CD4-positive, alpha-beta T cell treated with Interleukin-15 for 4 hours (primary cell): ENCODE measurements at places on chromosomes 11 and 22.
A peak's percentile ranks its signal among the peaks of the same experiment; 100 is the strongest.

- no peak for DNase-seq
Measured at GRCh38 chr22:27463121-27463660, 338.4 kb downstream of the MN1 start.

DNA sequence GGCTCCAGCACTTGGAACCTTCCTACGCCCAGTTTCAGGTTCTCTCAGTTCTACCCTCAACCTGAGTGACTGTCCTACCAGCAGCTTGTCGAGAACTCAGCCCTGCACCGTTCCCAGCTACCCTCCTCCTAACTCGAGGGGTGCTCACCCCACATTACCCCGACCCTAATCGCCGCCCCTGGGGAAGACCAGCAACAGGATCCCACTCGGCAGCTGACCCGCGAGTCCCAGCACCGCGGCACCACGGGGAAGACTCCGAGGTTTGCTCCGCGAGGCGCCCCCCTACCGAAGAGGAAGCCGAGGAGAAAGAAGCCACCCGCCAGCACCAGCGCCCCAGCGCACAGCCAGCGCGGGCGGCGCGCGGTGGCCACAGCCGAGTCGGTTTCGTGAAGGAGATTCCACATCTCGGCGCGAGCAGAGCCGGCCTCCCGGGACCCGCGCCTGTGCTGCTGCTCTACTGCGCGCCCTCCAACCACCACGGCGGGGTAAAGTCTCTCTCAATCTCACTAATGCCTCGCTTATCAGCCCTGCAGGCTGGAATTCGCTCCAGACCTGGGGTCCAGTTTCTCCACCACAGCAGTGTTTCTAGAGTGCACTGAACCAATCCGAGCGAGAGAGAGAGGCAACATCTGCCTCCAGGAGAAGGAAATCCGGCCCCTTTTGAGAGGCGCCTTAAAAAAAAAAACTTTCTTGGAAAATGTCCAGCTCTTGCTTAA lies at the start of gene FOLH1:
TSS of gene FOLH1 (minus strand) at position 597 of the 716 bp plus-strand sequence. CDS start at position 404, 193 bp downstream.
- DNase-seq = no peak

GRCh38 chr11:96314326-96315020 lies 28.5 kb downstream of the MAML2 start:
- DNase-seq = no peak

GRCh38 chr11:111718436-111718835 lies 47.8 kb downstream of the PPP2R1B start:
- DNase-seq = no peak

GRCh38 chr11:96254087-96254486 lies 88.9 kb downstream of the MAML2 start:
- DNase-seq = peak; percentile 54

DNA sequence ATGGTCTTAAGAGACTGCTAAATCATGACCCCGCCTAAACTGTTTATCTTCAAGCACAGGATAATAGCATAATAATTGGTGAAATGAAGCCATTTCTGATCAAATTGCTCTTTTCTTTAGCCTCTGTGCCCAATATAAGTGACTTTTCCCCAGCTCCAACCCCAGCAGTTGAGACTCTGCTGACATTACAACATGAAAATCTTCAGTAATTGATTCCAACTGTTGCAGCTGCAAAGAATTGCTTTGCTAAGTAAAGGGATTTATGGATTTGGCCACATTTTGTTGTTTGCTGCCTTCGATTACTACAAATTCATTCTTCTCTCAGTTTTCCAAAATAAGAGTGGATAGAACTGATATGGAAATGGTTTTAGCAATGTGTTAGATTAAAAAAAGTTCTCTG lies 576.7 kb upstream of the LRRC4C start:
- no peak for DNase-seq

DNA sequence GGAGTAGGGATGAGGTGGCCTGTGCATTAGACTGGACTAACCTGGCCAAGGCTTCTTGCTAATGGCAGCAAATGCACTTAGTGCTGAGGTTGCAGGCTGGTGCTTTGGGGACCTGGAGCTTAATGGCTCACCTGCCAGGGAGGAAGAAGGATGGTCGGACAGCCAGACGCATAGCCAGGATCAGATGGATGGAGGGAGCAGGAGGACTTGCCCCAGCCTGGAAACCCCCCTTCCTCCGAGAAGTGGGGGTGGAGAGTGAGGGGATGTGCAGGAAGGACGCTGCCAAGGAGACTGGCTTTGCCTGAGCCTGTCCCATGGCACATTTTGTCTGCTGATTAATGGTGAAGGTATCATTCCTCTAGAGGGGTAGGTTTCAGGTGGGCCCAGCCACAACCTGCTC lies 17.9 kb downstream of the IGLL1 start:
- DNase-seq = no peak

DNA sequence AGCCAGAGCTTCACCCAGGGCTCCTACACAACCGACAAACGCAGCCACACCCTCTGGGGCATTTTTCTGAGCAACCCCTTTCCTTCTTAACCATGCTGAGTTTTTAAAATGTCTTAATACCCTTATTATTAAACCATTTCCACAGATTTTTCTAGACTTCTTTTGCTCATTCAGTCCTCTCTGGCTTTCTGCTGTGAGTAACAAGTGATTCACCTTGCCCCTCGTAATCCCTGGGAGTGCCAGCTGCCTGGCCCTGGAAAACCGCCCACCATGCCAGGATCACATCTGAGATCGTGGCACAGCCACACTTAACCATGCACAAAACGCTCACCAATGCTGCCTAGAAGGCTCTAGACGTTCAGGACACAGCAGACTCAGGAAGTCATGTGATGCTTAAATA lies 25.4 kb downstream of the YPEL1 start:
- DNase-seq = no peak

GRCh38 chr11:19283991-19284390 lies 43.2 kb upstream of the E2F8 start:
- DNase-seq = peak; percentile 7

GRCh38 chr11:40100162-40100553 lies 1359.3 kb downstream of the LRRC4C start:
- DNase-seq = no peak

DNA sequence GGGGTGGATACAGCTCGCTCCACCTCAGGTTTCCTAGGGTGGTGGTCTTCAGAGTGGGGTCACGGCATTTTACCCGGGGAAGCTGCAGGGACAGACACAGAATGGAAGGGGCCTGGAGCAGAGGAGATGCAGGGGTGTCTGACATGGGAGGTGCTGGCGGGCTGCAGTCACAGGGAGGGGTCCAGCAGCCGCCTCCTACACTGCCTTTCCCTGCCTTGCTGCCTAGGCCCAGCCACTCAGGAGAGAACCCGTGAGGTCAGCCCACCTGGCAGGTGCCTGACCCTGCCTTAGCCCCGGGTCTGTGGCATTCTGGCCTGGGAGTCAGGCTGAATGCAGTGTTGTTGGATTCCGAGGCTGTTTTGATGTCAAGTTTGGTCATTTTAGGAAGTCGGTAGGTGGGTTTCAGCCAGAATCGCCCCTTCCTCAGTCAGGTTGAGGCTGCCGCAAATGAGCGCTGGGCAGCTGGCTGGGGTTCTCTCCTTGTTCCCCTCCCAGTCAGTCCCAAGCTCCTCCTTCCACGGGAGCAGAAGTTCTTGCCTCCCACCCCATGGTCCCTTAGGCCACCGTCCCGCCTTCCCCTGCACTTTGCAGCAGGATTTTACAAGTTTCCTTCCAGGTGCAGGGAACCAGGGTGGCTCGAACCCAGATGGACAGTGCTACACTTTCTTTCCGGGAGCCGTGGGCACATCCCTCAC lies 294.5 kb downstream of the TBC1D22A start:
- DNase-seq = no peak

DNA sequence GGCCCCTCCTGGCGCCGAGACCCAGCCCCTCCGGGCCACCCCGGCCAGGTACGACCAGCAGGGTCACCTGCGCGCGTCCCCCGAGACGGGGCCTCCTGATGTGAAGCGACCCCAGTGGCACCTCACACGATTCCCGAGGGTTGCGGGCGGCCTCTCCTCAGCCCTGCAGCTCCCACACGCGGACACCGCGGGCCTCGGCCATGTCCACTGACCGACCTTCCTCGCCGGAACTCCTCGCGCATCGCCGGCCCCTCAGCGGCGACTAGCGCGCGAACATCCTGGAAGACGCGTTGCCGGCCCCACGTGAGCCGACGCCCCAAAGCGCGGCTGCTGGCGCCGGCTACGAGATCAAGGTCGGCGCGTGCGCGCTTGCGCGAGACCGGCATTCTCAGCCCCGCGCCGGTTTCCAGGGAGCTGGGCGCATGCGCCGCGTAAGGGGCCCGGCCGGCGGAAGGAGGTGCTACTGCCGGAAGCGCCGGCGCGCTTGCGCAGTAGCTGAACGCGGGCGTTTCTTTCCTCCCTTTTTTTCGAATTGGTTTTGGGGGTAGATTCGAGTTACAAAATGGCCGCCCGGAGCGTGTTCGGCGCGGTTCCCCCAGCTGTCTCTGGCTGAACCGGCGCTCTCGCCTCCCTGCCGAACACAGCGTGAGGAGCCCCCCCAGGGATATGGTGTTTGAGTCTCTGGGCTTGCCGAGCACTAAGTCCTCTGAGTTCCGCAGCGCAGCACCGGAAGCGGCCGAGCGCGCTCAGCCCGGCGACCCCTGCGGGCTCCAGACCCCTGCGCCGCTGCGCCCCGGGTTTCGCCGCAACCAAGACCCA lies at the start of gene NUP50:
TSS of gene NUP50 (plus strand) at position 475 of the 819 bp plus-strand sequence. CDS start 4,253 bp downstream, outside the sequence.
- DNase-seq = peak; percentile 96

- DNase-seq = no peak
Measured at GRCh38 chr11:68402355-68403031, 58.1 kb upstream of the PPP6R3 start.

- DNase-seq = no peak
Measured at GRCh38 chr11:61106894-61107470, 4.7 kb downstream of the CD5 start.

- no peak for DNase-seq
Measured at GRCh38 chr22:22425356-22425755, 83.2 kb downstream of the ZNF280B start.

DNA sequence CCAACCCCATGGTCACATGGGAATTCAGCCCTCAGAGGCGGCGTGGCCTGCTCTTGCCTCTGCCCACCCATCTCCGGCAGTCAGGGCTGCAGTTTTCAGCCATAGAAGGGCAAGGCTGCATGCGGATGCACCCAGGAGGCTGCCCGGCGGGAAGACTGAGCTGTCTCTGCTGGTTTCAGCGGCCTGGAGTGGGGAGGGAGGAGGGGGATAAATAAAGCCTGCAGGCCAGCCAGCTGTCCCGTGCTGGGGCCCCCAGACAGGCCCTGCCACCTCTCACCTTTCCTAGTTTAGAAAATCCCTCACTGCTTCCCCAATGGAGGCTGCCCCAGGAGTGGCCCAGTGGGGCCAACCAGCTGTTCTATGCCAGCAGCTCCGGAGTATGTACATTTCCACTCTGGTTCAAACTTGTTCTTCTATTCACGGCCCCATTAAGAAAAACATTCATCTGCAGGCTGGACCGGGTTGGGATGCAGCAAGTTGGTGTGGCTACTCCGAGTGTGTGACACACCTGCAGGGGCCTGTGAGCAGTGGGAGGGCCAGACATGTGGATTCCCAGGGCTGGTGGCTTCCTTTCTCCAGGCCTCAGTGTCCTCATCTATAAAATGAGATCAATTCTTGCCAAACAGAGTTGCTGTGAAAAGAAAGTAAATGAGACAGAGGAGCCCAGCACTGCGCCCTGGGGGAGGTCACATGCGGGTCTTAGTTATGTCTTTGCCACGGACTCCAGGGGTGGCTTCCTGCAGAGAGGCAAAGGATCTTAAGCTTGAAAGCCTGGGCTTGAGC lies 5.0 kb downstream of the MICALL1 start:
- DNase-seq = no peak

GRCh38 chr22:36981247-36981775 lies 37.9 kb downstream of the TST start:
- DNase-seq = no peak

GRCh38 chr11:24781288-24781687 lies 284.4 kb downstream of the LUZP2 start:
- DNase-seq = no peak

- DNase-seq = no peak
Measured at GRCh38 chr11:111870113-111870512, 1.3 kb downstream of the ALG9 start.

GRCh38 chr11:46437122-46437689 lies 45.6 kb upstream of the CHRM4 start:
- no peak for DNase-seq

DNA sequence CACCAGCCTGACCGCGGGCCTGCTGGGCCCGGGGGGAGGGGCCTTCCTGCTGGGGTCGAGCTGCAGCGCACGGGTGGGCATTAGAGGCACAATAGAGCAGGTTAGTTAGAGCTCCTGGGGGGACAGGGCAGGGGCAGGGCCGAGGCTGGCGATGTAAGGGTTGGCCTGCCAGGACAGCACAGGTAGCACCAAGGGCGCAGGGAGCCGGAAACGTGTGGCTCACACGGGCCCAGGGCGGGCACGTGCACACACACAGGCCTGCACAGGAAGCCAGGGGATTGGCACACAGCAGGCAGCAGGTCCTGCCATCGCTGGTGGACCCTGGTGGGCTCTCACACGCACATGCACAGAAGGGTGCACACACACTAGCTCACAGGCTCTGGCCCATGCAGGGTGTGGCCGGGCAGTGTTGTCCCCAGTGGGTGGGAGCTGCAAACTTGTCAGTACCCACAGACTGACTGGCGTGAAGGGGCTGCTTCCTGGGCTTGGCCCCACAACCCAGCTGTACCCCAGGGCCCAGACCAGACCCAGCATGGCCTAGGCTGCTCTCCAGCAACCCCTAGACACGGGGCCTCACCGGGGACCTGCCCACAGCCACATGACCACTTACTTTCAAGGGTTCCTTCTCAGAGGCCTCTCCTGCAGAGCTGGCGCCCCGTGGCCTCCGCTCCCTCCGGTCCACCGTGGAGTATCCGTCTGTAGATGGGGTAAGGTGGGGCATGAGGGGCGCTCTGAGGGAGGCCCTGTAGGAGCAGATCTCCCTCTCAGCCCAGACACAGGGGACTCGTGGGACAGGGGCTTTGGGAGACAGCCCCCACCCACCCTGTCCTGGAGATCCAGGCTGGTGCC lies 29.9 kb upstream of the TXNRD2 start:
- no peak for DNase-seq

DNA sequence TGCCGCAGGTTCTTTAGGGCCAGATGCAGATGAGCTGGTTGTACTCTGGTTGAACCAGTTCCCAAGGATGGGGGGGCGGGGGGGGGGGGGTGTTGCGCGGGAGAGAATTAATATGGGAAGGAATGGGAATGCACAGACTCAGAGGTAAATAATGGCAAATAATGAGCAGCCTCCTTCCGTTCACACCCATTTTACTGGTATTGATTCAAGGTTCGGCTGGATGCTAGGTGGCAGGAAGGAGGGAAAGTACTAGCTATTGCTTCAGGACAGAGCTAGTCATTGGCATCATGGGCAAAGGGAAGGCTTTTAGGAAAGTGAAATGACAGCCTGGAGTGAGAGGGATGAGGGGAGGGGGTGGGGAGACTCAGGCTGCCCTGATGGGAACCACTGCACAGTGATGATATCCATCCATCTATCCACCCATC lies at the start of gene VSTM5:
TSS of gene VSTM5 (minus strand) at position 25 of the 425 bp plus-strand sequence. CDS start 116 bp downstream, outside the sequence.
- DNase-seq = no peak

GRCh38 chr11:4025248-4025966 lies 69.2 kb upstream of the RRM1 start:
- DNase-seq = no peak
